ENCODE measurements at places on chromosomes 16 and 17. TPM values are rescaled to one million over a fixed set of nuclear protein-coding genes. Genes with fewer than 3 reads are reported as not detected.

DNA sequence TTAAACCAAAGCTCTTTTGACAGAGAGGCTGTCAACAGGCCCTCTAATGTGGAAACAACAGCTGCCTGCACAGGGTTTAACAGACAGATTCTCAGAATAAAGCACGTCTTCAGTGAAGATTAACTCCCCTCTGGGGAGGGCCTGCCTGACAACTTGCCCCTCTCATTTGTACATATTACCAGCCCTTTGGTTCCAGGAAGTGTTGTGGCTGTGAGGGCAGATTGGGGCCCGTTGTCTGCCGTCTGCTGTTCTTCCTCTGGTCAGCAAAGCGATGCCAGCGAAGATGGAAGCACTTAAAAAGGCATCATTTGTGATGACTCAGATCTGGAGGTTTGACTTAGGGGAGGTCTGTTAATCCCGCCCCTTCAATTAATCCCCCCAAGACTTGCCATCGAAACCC lies 177.0 kb upstream of the IRX6 start:
- no peak for DNase-seq

CMTM4 gene
- 22.9 TPM for polyA plus RNA-seq

KRT9 gene
- not detected for polyA plus RNA-seq

CEP131 gene
- polyA plus RNA-seq = 11.5 TPM

SLC35G6 gene
- not detected for polyA plus RNA-seq

DNA sequence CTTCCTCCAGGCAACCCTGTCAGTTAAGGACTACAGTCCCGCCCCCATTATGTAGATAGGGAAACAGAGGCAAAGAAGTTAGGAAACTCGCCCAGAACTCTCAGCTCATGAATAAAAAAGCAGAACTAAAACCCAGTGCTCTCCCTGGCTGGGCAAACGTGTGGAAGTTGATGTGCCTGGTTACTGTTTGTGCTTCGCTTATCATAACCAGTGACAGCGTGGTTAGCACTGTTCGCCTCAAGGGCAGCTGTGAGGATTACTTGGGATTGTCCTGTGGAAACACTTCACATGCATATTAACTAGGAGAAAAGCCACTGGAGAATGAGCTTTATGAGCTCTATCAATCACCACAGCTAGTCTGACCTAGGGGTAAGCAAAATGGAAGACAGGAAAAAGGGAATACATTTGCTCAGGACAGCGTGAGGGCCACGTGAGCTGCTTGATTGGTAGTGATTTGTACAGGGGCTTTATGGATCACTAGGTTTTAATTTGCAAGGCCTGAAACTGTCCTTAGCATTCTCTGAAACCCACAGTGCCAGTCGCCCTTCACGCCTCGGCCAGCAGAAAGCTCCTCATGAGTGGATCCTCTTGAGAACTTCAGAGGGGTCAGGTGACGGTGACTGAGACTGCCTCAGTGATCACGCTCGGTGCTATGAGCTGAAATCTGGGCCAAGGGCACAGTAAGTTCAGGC lies 19.9 kb downstream of the CYB5D2 start:
- DNase-seq = no peak

GRCh38 chr17:76466775-76467130 lies 650 bp upstream of the AANAT start:
- DNase-seq = no peak

RAB37 gene
- 1.1 TPM for polyA plus RNA-seq

GRCh38 chr17:57906910-57907309 lies 48.3 kb downstream of the CUEDC1 start:
- no peak for DNase-seq

DNA sequence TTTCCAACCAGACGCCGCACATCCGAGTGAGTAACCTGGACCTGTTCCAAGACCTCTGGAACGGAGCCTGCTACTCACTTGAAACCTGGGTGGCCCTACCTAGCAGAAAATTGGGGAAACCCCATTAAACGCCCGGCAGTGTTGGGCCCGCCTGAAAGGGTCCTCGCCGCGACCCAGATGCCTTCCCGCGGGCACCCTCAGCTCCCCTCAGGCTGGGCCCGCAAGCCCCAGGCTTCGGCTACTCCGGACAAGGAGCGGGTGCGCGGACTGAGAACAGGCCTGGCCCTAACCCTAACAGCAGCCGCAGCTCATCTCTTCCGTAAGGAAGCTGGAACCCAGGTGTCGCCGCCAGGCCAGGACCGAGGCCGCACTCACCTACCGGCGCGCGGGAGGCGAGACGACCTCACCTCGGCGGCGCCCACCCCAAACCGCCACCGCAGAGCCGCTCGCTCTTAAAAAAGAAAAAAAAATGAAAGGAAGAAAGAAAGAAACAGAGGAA lies 344 bp downstream of the PSME3IP1 start:
- DNase-seq = peak; percentile 38

CDK5RAP3 gene
- 135 TPM for polyA plus RNA-seq

DNA sequence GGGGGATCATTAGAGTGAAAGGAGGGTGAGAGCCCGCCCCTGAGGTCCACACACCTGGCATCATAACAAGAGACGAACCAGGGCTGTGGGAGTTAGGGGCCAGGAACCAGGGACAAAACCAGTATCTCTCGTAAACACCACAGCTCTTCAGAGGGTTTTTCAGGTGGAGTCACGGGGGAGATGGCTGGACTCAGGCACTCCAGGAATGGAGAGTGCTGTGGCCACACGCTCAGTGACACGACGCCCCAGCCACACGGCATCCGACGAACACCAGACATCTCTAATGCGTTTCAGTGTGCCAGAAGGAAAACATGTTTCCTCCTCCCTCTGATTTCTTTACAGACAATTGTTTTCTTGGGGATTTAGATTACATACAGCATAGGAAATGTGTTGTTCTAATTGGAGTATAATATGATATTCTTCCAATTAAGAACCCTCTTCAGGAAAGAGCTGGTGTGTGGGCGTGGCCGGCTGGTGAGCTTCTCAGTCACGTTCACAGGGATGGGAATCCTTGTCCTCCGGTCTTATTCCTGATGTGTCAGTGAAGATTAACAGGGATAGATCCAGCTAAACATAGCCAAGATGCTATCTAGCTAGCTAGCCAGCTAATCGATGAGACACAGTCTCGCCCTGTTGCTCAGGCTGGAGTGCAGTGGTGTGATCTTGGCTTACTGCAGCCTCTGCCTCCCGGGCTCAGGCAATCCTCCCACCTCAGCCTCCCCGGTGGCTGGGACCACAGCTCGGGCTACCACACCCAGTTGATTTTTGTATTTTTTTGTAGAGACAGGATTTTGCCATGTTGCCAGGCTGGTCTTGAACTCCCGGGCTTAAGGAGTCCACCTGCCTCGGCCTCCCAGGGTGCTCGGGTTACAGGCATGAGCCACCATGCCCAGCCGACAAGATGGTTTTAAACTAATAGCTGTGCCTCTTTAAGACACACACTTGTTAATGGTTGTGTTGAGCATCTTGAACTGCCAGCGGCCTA lies 98.6 kb downstream of the BANP start:
- DNase-seq = no peak

DNA sequence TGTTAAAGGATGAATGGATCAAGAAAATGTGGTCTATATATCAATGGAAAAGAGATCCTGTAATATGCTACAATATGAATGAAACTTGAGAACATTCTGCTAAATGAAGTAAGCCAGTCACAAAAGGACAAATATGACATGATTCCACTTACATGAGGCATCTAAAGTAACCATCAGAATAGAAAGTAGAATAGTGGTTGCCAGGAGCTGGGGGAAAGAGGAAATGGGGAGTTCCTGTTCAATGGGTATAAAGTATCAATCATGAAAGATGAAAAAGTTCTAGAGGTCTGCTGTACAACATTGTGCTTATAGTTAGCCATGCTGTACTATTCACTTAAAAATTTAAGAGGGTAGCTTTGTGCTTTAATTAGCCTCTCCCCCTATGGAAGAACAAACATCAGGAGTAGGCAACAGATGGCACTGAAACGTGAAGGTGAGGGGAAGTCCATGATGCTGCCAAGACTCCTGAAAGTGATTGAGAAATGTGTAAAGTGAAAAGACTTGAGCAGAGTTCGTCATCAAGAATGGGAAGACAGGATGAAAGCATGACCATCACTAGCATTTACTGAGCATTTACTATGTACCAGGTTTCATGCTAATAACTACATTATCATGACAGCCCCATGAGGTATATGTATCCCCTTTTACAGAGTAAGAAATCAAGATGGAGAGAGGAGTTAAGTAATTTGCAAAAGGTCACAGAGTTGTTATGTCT lies 167.2 kb downstream of the CYB561 start:
- DNase-seq = no peak

CX3CL1 gene
- polyA plus RNA-seq = 0.08 TPM

ARHGDIG gene
- polyA plus RNA-seq = 1.4 TPM

DNA sequence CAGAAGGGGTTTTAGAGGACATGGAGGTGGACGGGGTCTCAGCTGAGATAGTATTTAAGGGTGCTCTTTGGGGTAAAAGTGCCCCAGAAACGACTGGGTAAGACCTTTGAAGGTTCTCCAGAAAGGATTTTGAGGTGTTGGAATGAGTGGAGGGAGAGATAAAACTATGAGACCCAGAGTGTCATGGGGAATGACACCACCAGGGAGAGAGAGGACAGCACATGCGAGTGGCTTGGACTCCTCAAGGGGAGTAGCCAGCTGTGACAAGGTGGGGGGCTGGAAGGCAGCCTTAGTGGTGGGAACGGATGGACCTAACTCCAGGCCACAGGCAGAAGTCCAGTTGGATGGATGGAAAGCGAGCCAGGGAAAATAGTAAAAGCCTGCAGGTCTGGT lies 19.2 kb upstream of the PITPNM3 start:
- DNase-seq = no peak

- DNase-seq = no peak
Measured at GRCh38 chr16:56722200-56722842, 7.6 kb upstream of the NUP93 start.

DNA sequence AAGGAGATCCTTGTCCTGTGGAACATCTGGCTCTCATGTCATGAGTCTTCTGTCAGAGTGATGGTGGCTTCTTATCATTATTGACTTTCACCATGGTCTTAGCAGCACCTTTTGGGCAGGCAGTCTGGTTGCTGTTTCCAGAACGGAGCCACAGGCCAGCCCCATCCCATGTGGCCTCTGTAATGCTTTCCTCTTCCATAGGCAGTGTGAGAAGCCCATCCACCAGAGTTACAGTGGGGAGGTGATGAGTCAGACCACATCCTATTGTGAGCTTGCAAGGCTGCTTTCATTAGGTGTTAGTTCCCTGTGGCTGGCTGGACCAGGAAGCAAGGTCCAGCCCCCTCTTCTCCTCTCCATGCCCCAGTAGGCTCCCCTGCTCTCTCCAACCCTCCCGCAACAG lies 30.8 kb upstream of the SPACA3 start:
- DNase-seq = no peak

ZSCAN10 gene
- not detected for polyA plus RNA-seq

- no peak for DNase-seq
Measured at GRCh38 chr16:48454051-48454450, 68.8 kb upstream of the SIAH1 start.

IRF8 gene
- 0.40 TPM for polyA plus RNA-seq

GALK1 gene
- 55.6 TPM for polyA plus RNA-seq

DNA sequence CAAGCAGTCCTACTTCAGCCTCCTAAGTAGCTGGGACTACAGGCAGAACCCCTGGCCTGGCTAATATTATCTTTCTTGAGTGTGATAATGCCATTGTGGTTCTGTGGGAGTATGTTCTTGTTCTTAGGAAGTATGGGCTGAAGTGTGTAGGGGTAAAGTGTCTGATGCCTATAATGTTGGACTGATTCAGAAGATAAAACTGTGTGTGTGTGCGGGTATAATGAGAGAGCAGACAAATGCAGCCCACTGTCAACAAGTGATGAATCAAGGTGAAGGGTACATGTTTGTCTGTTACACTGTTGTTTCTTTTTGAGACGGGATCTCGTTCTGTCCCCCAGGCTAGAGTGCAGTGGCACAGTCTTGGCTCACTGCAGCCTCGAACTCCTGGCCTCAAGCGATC lies 127.5 kb downstream of the CLEC16A start:
- no peak for DNase-seq

DNA sequence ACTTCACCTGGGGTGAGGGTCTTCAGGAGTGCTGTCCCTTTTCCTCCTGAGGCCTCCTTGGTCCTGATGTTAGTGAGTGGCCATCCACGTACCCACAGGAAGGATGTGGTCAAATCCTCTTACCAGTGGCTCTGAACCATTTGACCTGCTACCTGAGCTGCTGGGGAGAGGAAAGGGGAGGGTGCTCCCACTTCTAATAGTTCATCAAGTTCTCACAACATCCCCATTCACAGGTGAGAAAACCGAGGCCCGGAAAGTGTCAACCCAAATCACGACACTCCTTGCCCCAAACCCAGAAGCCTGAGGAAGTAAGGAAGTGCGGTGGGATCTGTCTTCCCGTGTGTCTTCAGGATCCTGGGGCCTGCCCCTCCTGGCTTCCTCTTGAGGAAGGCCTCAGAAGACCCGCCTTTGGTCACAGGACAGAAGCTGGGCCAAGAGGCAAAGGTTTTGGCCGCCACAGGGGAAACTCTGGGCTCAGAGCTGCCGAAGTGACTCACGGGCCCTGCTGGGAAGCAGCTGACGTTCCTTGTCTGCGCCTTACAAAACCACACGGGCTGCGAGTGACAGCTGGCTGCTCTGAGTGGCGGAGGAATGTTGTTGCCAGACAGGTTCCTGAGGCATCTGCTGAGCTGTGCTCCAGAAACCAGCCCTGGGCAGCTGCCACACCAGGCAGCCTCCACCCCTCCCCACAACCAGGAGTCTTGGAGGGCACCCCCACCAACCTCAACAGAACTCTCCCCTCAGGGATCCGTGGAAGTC lies 13.9 kb upstream of the KIFC3 start:
- DNase-seq = peak; percentile 62

BAIAP3 gene
- 0.51 TPM for polyA plus RNA-seq

DNA sequence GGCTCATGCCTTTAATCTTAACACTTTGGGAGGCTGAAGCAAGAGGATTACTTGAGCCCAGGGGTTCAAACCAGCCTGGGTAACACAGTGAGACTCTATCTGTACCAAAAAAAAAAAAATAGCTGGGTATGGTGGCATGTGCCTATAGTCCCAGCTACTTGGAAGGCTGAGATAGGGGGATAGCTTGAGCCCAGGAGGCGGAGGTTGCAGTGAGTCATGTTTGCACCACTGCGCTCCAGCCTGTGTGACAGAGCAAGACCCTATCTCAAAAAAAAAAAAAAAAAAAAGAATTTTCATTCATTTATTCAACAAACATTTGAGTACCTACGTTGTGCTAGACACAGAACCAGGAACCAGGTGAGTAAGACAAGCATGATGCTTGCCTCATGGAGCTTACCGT lies 73.6 kb upstream of the MRTFB start:
- no peak for DNase-seq

CCDC57 gene
- 18.2 TPM for polyA plus RNA-seq

ANKRD40CL gene
- not detected for polyA plus RNA-seq

GRCh38 chr16:84368308-84368996 lies at the start of gene ATP2C2:
TSS of gene ATP2C2 (plus strand) at chr16:84368538. CDS start at chr16:84368616, 78 bp downstream.
- DNase-seq = no peak

All from A549 (cell line).